Germinal center (tissue), 1 donor: ENCODE measurements at places on chromosomes 12 and 14.

- peak; percentile 86 for DNase-seq
These were observed 1.1 kb downstream of the GALNT16 start for GRCh38 chr14:69260861-69261564.

DNA sequence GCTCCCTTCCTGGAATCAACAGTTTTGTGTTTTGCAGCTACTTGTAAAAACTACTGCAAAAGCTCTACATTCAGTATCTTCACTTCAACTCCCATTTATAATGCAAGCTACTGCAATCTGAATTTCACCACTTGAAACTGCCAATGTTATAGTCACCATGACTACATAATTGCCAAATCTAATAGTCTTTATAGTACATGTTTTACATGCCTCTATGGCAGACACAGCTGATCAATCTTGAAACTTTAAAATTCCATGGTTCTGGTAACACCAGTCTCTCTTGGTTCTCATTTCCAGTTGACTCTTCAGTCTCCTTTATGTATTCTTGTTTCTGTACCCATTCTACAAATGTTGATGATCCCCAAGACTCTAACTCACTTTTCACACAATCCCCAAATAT is 185.9 kb downstream of the MED13L start:
- no peak for DNase-seq

- peak; percentile 17 for DNase-seq
These were observed 32.1 kb downstream of the DEPDC4 start for GRCh38 chr12:100234591-100235304.

GRCh38 chr12:69275471-69275891 is 36.1 kb downstream of the CPSF6 start:
- DNase-seq, result no peak

DNA sequence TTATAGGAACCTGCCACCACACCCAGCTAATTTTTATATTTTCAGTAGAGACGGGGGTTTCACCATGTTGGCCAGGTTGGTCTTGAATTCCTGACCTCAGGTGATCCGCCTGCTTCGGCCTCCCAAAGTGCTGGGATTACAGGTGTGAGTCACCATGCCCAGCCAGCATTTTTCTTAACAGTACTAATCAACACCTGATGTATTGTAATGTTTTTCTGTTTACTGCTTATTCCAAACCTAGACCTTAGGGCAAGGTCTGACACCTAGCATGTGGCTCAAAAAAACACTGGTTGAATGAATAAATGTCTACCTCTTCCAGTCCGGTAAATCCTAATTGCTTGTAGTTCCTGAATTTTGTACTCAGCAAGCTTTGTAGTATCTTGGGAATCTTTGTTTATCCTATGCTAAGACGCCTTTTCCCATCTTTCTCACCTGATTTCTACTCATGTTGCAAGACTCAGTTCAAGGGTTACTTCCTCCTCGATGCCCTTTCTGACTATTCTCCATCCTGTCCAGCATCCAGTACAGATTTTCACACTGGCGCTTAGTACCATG is 2.8 kb downstream of the PAN2 start:
- no peak for DNase-seq
